ENCODE measurements at places on chromosomes 7 and 10.

- no peak for DNase-seq
Measured at GRCh38 chr10:63123727-63124362, 9.3 kb upstream of the NRBF2 start.

DNA sequence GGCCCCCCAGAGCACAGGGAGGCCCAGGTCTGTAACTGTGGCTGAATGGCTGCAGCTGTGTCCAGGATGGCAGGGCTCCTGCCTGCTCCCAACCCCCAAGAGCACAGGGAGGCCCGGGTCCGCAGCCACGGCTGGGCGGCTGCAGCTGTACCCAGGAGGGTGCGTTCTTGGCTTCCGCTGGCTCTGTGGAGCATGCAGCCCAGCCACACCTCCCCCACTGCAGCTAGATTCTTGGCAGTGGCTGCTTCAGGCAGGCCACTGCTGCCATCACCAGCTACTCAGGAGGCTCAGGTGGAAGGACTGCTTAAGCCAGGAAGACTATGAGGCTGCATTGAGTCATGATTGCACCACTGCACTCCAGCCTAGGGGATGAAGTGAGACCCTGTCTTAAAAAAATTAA is 27.9 kb downstream of the C7orf25 start:
- DNase-seq = no peak

- no peak for DNase-seq
Measured at GRCh38 chr10:101258179-101258885, 29.1 kb upstream of the LBX1 start.

- no peak for DNase-seq
Measured at GRCh38 chr10:78044699-78045098, 11.0 kb downstream of the RPS24 start.

GRCh38 chr7:64045301-64046040 is at the start of gene ZNF727:
TSS of gene ZNF727 (plus strand) at chr7:64045434. CDS start at chr7:64045622, 188 bp downstream.
- peak; percentile 13 for DNase-seq

GRCh38 chr7:44087911-44088838 is 5.8 kb upstream of the POLM start:
- no peak for DNase-seq
